ENCODE measurements at places on chromosomes 5 and 9.

DNA sequence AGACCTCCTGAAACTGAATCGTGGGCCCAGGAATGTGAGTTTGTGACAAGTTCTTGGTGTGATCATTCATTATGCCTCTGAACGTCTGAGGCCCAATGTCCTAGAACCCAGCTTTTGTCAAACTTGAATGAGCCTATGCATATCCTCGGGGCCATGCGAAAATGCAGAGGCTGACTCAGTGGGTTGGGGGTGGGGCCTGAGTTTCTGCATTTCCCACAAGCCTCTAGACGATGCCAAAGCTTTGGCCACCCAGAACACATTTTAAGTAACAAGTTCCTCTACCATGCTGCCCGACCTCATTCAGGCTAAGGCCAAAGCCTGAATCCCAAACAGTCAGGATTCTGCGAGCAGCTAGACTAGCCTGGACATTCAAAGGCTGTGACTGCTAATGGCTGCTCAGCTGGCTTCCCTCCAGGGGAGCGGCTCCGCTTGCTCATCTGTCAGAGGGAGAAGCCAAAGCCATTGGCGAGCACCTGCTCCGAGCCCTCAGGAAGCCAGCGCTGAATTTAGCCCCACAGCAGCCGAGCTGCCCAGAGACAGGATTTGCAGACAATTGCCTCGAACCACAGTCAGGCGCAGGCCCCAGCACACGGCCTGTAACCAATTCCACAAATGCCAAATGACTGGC lies 177.5 kb downstream of the ZDHHC21 start:
- no peak overlapping the region for H3K4me3 ChIP-seq
- no peak overlapping the region for H3K27ac ChIP-seq
- no peak for DNase-seq
- H3K27me3 ChIP-seq, result no peaks in the 10 kb centered on the region
- H3K36me3 ChIP-seq, result no peaks in the 10 kb centered on the region

DNA sequence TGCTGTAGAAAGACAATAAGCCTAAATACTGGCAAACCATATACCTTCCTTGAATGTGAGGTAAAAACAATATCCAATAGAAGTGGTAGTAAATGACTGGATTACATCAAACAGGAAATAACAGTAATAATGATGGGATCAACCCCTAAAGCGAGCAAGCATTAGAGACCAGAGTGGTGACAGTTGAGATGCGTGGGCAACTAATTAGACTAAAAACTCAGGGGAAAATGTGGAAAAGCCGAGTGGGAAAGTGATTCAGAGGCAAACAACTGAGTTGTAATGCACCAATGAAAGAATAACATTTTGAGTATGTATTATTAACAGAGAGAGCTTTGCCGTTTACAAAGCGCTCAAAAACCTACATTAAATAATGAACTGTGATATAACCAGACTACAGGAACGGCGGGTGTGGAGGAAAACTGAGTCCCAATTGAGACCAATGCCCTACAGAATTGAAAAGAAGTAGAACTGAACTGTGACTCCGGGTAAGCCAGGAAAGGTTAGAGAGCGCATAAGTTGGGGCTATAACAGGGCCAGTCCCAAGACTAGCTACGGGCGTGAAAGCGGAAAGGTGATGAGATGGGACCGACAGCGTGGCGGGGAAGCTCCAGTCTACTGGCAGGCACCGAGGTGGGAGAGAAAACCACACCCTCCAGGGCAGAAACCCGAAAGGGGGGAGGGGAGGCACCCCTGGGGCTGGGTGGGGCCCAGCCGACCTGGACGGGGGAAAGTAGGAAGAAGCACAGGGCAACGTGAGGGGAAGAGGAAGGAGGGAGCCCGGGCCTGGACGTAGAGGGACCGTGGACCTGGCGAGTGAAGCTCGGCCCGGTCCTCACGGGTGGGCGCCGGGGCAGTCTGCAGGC lies 592 bp downstream of the UBAP2 start:
- peak overlapping the region; percentile 98 for H3K4me3 ChIP-seq
- peaks cover 2% of the 10 kb centered on the region for H3K36me3 ChIP-seq
- no peaks in the 10 kb centered on the region for H3K27me3 ChIP-seq
- H3K4me1 ChIP-seq, result peaks cover 26% of the 10 kb centered on the region
- peak overlapping the region; percentile 83 for H3K27ac ChIP-seq

DNA sequence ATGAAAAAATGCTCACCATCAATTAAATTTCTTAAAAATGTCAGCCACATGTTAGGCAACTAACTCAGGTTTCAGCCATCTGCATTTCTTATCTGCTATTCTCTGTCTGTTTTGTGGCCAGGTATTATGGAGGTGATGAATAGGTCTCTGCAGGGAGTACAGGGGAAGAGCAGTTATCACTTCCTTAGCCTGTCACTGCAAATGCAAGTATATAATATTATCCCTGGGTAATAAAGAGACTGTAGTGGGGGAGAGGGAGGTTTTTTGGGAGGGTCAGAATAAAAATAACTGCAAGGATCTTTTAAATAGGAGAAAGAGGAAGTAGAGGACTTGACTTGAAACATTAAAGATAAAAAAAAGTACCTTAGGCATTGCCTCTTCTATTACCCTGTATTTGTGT lies 49.6 kb upstream of the PTGER4 start:
- DNase-seq, result no peak
- H3K4me3 ChIP-seq, result no peak overlapping the region
- no peaks in the 10 kb centered on the region for H3K4me1 ChIP-seq
- H3K27ac ChIP-seq, result no peak overlapping the region

GRCh38 chr5:77355751-77356150 lies 136.4 kb downstream of the WDR41 start:
- no peak overlapping the region for H3K27ac ChIP-seq
- no peaks in the 10 kb centered on the region for H3K4me1 ChIP-seq
- H3K36me3 ChIP-seq, result no peaks in the 10 kb centered on the region
- H3K4me3 ChIP-seq, result no peak overlapping the region
- no peaks in the 10 kb centered on the region for H3K27me3 ChIP-seq
- DNase-seq, result no peak

DNA sequence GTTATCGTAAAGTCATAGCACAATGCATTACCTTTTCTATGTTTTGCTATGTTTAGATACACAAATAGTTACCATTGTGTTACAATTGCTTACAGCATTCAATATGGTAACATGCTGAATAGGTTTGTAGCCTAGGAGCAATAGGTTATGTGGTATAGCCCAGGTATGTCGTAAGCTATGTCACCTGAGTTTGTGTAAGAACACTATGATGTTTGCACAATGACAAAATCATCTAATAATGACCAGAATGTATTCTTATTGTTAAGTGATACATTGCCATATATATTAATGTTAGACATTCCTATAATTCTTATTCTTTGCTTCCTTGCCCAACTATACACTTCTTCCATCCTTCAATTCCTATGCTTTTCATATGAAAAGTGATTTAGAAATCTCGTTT lies 18.2 kb upstream of the DAB2 start:
- no peaks in the 10 kb centered on the region for H3K4me1 ChIP-seq
- no peak for DNase-seq

DNA sequence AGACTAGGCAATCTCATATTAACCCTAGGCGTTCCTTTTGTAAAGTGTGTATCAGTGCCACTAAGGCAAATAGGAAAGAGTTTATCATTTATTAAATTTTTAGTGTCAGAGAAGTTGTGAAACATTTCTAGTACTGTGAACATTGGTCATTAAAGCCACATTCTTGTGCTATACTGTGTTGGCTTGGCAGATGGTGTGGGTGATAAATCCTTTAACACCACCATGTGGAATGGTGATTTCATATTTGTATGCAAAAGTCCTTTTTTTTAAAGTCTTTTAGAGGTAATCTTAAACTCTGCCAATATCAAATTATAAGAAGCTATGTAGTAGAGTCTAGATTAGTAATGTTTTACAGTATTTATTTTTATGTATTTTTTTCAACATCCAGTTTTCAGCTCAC lies 18.1 kb downstream of the SLC12A2 start:
- H3K4me1 ChIP-seq, result no peaks in the 10 kb centered on the region
- DNase-seq, result no peak
- no peaks in the 10 kb centered on the region for H3K27me3 ChIP-seq
- no peaks in the 10 kb centered on the region for H3K36me3 ChIP-seq

GRCh38 chr9:95107976-95108375 lies 209.5 kb downstream of the FANCC start:
- H3K4me1 ChIP-seq, result no peaks in the 10 kb centered on the region
- no peak overlapping the region for H3K27ac ChIP-seq
- no peak overlapping the region for H3K4me3 ChIP-seq
- DNase-seq, result no peak
- H3K36me3 ChIP-seq, result no peaks in the 10 kb centered on the region
- H3K27me3 ChIP-seq, result no peaks in the 10 kb centered on the region

- H3K27me3 ChIP-seq, result no peaks in the 10 kb centered on the region
- no peak overlapping the region for H3K4me3 ChIP-seq
- DNase-seq, result no peak
- H3K27ac ChIP-seq, result no peak overlapping the region
Observed at GRCh38 chr9:19405771-19406170, 3.0 kb upstream of the ACER2 start.

Measured in CD4-positive, alpha-beta T cell (primary cell).